RPMI7951 (cell line): ENCODE measurements at places on chromosomes 4 and X.

DNA sequence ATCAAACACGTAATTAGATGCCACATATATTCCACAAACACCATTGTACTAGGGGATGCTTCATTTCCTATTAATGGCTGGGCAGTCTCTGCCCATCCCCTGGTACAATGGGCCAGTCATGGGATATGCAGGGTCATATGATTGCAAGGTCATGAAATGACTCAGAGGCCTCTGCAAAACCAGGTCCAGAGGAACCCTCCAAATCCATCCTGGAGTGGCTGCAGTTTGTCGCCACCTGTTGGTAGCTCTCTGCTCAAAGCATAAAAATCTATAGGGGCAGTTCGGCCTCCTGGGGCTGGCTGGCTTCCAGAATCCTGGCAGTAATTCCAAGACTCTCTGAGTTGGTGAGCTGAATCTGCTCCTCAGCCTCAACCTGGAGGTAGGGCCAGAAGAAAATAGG is 22.9 kb upstream of the PUDP start:
- DNase-seq = peak; percentile 1

- DNase-seq = peak; percentile 85
These were observed 43.1 kb upstream of the FAM9C start for GRCh38 chrX:13087322-13088155.

- no peak for DNase-seq
These were observed 19.1 kb upstream of the MSX1 start for GRCh38 chr4:4840351-4840750.

DNA sequence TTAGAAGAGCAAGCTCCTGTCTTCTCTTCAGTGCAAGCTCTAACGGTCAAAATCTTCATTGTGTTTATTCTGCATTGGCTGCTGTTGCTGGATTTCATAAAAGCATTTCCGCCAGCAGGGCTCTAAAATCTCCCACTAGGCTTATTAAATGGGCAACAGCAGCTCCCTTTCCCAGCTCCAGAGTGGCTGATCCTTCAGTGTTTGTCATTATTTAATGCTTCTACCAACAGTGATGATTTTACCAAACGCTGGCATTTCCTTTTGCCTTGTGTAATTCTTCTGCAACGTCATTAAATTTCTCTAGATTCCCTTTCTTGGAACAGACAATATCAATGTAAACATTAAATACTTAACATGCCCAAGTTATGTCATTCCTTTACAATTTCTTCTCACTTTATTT is 20.1 kb downstream of the SLC7A11 start:
- no peak for DNase-seq

- DNase-seq = no peak
These were observed 2.4 kb downstream of the SYP start for GRCh38 chrX:49197543-49198087.

DNA sequence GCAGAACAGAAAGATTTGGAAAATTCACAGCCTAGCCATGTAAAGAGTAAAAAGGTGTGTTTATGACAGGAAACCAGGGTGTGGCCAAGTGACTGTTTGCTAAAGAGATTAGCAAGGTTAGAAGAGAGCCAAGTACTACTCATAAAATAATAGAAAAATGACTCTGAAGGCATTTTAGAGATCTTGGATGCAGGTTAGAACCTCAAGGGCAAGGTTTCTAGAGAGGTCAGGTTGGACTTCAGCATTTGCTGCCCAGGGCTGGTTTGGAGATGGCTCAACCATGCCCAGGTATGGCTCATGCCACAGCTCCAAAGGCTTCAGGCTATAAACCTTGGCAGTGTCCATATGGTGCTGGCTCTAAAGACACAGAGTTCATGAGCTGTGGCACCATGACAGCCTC is 40.6 kb upstream of the ADGRA3 start:
- no peak for DNase-seq

DNA sequence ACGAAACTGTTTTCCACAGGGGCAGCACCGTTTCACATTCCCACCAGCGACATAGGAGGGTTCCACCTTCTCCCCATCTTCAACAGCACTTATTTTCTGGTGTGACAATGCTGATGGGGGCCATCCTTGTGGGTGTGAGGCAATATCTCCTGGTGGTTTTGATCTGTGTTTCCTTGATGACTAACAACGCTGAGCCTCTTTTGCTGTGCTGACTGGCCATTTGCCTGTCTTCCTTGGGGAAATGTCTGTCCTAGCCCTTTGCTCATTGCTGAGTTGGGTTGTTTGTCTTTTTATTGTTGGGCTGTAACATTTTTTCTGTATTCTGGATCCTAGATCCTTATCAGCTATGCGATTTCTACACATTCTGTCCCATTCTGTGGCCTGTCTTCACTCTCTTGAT is 33.7 kb downstream of the ATP2B3 start:
- DNase-seq = peak; percentile 3

- DNase-seq = no peak
These were observed 93.6 kb upstream of the PJA1 start for GRCh38 chrX:69258893-69259292.

DNA sequence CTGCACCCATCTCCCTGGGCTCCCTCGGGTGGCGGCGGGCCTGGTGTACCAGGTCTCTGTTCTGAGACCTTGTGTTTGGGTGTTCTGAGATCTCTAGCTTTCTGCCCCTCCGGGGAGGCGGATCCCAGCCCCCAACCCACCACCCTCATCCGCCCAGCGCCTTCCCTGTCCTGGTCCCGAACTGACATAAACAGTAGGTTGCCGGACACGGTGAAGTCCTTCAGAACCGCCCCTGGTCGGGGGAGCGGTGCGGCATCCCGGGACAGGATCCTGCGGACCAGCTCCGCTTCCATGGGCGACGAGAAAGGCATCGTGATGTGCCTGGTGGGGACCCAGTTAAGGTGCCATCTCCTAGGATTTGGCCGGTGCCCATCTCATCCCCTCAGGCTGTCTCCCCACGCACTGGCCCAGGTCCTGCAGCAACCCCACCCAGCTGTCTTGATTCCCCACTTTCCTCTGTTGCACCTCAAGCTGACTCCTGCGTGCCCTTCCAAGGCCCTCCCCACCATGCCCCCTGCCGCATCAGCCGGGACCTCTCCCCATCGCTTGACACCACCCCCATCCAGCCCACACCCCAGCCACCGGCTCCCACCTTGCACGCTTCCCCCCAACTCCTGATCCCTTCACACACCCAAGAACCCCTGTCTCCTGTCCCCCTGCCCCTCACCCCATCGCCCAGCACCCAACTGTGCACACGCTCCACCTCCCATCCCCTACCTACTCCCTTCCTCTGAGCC is 900 bp downstream of the CTAG2 start:
- DNase-seq = no peak

DNA sequence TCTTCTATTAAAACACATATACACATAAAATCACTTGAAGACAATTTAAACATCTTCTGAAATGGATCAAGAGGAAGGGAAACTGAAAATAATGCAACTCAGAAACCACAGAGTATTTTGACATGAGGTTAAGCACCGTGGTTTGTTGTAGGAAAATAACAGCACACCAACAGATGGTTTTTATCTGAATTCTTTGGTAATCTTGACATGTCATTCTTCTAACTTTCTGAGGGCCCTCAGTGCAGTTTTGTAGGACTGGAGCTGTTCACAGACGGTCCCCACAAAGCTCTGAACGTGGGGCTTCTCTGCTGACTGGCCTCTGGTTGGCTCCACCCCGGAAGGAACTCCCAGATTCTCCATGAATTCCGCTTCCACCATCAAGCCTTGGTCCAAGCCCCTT is 16.0 kb upstream of the TLR8 start:
- DNase-seq = peak; percentile 27

DNA sequence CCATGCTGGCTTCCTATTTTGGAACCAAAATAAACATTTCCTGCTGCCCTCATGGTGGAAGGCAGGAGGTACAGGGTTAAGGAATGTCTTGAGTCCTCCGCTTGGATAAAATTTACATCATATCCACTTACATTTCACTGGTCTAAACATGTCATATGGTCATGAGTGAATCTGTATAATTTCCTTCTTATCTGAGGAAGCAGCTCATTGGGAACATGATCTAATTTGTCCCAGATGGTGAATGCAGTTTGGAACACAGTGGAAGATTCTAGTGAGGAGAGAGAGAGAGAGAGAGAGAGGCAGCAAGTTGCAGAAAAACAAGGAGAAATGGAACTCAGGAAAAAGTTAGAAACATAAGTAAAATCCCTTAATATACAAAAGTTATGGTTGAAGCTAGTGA is 46.8 kb downstream of the MXRA5 start:
- DNase-seq = peak; percentile 48

DNA sequence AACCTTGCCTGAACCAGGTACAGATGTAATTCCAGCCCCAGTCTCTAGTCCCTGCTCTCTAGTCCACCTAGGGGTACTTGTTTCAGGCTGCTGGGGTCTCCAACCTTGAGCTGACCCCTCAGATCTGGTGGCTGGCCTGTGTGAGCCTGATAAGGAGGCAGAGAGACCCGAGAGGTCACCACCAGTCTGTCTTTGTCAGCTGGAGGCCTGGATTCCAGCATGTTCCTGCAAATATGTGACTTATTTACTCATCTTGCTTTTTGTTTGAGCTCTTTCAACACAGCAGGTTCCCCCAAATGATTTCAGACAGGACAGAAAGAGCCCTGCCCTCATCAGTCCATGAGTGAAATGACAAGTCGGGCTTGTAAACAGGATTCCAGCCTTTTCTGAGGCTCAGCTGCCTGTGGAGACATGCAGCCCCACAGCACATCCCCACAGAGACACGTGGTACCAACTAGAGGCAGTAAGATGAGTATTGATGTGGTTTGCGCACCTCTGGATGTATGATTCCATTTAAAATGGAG is 37.5 kb upstream of the STK26 start:
- DNase-seq = no peak

DNA sequence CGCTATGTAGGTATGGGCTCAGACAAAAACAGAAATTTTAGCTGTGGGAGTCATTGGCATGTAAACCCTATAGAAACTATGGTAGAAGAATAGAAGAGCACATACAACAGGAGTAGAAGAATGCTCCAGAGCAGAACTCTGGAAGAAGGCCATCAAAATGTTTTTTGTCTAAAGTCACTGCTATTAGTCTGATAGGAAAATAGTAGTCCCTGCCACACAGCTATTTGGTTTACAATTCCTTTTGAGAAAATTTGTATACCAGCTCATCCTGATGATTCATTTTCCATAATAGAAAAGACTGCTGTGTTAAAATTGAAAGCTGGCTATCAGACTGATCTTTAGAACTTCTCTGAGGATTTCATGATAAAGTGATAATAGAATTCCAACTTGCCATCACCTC is 32.8 kb upstream of the ADAD1 start:
- DNase-seq = no peak
